ENCODE measurements at places on chromosomes 7 and 10.

GRCh38 chr10:74160013-74160412 lies 9.0 kb downstream of the ADK start:
- DNase-seq, result no peak

DNA sequence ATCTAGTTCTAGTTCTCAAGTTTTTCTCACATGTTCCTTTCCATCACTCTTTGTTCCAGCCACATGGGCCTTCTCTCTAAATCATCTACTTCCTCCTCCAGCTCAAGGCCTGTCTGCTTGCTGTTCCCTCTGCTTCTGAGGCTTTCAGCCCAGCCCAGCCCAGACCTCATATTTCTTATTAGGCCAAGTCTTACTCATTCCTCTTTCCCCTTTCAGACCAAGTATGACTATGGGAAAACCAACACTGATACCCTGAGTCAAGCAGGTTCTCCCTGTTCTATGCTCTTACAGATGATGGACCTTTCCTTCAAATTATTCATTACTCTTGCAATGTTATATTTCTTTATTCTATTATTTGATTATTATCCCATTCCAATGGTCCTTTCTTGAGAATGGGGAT lies 80.3 kb upstream of the SEM1 start:
- DNase-seq, result no peak

- no peak for DNase-seq
Observed at GRCh38 chr7:88357781-88358525, 51.3 kb upstream of the STEAP4 start.

- no peak for DNase-seq
Observed at GRCh38 chr10:12471135-12471534, 121.8 kb downstream of the CAMK1D start.

DNA sequence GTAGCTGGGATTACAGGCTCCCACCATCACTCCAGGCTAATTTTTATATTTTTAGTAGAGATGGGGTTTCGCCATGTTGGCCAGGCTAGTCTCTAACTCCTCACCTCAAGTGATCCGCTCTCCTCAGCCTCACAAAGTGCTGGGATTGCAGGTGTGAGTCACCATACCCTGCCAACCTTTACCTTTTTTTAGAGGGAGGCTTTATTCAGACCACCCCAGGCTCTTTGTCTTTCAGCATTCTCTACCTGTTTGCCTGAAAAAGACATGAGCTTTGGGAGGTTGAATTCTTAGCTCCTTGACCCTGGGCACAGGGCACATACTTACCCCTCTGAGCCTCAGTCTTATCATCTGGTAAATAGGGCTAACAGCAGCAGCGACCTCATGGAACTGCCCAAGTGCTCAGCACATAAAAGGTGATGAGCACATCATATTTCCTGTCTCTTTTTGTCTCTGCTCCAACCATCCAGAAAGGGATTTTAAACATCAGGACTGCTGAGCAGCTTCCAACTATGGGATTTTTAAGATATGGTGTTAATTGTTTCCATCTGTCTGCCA lies 17.0 kb downstream of the FRMPD2 start:
- no peak for DNase-seq

- DNase-seq, result no peak
Observed at GRCh38 chr10:13492493-13493180, 36.2 kb downstream of the BEND7 start.

DNA sequence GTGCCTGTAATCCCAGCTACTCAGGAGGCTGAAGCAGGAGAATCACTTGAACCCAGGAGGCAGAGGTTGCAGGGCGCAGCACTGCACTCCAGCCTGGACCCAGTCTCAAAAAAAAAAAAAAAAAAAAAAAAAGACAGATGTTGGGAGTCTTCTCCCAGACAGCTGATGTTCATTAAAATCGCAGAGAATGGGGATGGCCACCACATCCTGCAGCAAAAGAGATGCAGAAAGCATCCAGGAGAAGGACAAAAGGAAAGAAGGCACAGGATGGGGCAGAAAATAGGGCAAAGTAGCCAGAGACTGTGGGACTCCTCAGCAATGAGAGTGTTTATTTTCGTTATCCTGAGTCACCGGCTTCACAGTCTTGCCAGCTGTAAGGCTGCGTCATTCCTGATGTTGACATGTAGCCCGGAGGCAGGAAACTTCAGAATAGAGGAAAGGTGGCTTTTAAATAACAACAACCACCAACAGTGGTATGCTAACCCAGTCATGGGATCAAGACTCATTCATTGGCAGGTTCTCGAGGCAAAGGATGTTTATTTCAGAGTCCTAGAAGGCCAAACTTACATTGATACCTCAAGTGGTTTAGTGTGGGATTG lies 149.5 kb upstream of the SVIL start:
- DNase-seq, result no peak

Data from central memory CD4-positive, alpha-beta T cell (primary cell).